GM12878 (cell line): ENCODE measurements at places on chromosomes 2 and 18. TPM values are rescaled to one million over a fixed set of nuclear protein-coding genes. Genes with fewer than 3 reads are reported as not detected.

DNA sequence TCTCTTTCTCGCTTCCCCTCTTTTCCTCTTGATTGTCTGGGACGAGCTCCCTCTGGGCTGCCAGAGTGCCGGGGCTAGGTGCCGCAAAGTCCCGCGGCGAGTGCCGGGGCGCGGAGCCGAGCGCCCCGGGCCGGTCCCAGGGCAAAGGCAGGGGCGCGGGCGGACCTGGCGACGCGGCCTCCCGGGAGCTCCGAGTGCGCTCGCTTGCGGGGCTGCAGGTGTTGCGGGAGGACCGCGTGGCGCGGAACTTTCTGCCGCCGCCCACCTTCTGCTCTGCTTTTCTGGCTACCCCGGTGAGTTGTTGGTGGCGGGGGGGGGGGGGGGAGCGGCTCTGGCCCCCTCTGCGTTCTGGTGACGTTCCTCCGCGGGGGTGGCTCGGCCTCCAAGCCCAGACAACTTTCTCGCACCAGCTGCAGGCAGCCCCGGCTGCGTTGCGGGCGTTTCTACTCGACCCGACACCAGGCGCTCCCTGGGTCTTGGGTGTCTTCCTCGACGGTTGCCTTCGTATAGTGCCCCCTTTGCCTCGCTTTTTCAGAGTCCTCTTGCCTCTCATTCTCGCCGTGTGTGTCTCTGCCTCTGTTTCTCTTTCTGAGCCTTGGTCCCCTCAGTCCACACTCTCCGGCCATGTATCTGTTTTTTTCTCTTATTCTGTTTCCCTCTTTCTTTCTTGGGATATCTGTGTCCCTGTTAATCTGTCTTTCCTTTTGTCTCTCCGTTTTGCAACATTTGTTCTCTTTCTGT, 759 bp downstream of the GALNT13 start:
- no peak for DNase-seq

DNA sequence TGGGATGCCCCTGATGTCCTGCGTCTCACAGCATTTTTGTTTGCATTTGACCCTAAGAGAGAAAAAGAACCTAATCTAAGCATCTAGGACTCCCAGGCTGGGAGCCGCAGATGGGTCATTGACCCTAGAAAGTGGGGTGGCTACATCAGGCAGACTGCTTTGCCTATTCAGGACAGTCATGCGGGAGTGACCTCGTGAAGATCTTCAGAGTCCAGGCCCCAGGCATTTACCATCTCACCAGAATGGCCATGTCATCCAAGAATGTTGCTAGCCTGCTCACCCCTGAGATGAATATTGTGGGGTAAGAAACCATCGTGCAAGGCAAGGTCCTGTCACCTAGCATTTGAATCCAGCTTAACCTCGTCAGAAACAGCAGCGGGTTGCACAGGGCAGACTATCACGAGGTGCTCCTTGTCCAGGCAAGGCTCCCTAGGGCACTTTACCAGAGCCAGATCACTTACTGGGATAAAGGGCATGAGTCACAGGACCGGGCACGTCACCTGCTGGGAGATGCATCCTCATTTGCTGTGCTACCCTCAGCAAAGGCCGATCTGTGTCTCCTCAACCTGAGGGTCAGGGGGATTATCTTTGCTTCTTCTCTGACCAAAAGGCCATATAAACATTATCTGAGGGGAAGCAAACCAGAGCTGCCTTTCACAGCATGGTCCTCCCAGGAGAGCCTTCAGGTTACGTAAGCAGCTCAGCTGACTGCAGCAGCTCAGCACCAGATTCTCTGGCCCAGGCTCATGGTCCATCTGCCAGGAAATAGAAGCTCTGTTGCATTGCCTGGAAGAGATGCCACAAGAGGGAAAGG, 162.3 kb downstream of the ACKR3 start:
- no peak for DNase-seq

- no peak for DNase-seq
Measured at GRCh38 chr2:218804817-218805216, 22.9 kb downstream of the CYP27A1 start.

GRCh38 chr18:36411745-36412168, 114.2 kb downstream of the FHOD3 start:
- no peak for DNase-seq

GRCh38 chr2:166439078-166439477, 55.0 kb downstream of the SCN7A start:
- DNase-seq = no peak

DNA sequence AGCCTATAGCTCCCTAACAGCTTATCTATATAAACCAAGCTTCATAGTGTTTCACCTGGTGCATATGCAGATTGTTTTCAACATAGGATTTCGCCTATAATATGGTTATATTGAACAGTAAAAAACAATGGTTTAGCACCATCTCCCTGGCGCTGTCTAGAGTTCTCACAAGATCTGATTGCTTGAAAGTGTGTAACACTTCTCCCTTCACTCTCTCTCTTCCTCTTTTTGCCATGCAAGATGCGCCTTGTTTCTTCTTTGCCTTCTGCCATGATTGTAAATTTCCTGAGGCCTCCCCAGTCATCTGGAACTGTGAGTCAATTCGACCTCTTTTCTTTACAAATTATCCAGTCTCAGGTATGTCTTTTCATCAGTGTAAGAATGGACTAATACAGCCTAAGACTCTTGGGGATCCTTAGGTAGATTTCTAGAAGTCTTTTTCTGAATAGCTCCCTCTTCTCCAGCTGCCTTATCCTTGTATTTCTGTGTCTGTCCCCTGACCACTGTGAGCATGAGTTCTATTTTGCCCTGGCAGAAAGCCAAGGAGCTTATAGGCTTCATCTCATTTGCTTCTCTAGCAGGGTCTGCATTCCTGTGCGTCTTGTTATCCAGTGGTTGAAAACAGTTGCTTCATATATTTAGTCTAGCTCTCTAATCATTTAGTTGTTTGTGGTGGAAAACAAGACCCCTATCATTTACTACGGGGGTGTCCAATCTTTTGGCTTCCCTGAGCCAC, 401.6 kb downstream of the GPD2 start:
- no peak for DNase-seq

DNA sequence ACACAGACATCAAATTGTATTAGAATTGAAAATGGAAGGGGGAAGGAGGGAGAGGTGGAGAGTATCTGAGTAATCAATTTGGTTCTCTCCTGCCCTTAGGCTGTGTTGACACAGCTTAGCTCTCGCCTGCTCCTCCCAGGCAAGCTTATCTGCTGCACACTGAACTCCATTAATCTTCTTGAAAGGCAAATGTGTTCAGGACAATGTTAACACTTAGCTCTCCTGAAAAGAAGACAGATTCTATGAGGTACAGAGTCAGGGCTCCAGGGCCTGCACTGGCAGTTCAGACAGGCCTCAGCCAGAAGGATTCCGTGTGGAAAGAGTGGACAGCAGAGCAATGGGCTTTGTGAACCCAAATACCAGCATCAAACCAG, 430.0 kb upstream of the TNP1 start:
- DNase-seq = no peak

DNA sequence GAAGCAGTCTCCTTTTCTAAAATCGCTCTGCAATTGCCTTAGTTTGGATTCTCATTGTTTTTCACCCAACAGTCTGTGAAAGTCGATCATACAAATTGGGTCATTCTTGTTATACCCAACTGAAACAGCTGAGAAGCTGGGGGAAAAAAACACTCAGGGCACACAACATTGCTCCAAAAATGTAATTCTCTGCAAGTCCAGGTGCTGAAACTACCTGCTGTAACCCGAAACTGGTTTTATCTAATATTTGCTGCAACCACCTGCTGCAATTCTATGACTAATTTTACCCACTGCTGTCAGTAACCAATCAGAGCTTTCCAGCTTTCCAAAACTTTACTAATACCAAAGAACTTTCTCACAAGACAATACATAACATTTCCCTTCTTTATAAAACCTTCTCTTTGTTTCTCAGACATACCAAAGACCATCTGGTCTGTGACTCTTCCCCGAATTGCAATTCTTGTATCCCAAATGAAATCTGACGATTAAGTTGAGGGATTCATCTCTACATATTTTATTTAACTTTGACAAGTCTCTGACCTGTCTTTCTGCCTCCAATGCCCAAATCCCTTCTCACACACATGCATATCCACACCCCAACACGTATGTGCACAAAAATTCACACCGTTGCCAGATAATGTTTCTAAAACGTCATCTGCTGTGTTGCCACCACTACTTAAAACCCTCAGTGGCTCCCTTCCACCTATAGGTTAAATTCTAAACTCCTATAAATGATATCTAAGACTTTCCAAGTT, 198.3 kb downstream of the PIEZO2 start:
- peak; percentile 88 for DNase-seq

- no peak for DNase-seq
Measured at GRCh38 chr2:174784316-174784715, 20.0 kb upstream of the CHRNA1 start.

- no peak for DNase-seq
Measured at GRCh38 chr18:69484699-69485396, 84.2 kb downstream of the DOK6 start.

DNA sequence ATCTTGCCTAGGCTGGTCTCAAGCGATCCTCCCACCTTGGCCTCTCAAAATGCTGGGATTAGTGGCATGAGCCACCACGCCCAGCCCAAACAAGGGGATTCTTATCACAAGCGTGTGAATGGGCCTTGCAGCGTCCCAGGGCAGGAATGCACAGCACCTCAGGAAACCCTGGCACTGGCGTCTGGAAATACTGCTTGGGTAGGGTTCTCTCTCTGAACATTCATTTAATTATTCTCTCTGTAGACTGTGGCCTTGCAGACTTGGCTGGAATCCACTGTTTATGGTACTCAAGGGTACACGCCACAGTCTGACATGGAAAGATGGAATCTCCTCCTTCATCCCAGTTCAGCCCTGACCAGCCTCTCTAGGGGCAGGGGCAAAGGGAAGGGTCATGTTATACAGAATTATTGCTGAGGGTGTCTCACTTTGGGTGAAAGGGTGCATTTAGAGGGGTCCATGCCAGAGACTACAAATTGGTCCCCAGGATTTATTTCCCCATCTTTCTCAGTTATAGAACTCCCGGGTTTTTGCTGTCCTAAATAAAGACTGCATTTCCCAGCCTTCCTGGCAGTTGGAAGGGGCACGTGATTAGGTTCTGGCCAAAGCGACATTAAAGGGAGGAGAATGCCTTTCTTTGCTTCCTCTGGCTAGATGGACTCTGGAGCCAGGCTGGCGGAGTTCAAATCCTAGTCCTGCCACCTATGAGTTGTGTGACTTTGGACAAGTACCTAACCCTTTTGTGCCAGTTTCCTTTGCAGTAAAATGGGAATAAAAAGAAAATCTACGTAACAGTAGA, 147.2 kb upstream of the HAAO start:
- DNase-seq = no peak

DNA sequence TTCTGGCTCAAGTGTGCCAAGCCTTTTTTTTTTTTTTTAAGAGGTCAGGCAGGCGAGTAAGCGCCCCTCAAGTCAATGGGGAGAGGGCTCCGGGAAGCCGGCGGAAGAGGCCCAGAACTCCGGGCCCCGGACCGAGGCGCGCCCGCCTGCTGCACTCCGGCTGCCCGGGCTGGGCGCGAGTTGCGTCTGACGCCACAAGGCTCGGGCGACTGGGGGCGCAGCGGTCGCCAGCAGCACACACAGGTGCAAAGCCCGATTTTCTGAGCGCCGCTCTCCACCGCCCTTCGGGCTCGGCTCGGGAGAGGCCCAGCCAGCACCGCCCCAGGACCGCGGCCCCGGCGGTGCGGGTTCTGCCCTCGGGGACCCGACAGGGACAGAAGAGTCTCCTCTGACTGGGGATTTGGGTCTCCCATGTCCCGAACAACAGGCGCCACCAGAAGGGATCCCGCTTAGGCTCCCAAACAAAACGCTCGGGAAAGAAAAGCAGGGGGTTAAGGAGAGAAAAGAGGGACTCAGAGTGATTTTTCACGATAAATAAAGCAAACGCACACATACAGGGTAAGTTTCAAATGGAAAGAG, 787 bp downstream of the ERBB4 start:
- DNase-seq = no peak

DNA sequence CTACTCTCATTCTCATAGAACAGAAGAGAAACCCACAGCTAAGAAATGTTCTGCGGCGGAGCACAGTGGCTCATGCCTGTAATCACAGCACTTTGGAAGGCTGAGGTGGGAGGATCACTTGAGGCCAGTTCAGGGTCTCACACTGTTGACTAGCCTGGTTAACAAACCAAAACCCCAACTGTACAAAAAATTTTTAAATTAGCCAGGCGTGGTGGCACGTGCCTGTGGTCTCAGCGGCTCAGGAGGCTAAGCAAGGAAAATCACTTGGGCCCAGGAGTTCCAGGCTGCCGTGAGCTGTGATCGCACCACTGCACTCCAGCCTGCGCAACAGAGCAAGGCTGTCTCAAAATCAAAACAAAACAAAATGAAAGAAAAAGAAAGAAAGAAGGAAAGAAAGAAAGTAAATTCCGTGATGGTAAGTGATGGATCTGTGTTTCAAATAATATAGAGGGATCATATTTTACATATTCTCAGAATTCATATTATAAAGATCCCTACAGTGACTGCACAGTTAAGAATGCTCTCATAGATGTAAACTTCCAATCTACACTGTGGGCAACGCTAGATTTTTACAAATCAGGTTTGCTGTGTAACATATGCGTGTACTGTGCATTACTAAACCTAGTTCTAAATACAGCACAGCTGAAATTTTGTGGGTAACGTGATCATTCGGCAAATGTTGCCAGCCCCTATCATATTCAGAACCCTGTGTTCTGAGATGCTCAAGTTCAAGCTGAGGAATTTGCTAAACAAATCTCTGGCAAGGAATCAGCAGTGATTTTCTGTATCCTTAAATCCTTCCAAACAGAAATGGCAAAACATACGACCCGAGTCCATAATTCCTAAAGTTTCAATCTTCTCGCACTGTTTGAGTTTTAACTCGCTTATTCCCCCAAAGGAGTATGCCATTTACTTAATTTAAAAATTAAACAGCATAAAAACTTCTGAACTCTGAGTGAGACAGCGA, 1.2 kb upstream of the RAB12 start:
- DNase-seq = peak; percentile 71

DNA sequence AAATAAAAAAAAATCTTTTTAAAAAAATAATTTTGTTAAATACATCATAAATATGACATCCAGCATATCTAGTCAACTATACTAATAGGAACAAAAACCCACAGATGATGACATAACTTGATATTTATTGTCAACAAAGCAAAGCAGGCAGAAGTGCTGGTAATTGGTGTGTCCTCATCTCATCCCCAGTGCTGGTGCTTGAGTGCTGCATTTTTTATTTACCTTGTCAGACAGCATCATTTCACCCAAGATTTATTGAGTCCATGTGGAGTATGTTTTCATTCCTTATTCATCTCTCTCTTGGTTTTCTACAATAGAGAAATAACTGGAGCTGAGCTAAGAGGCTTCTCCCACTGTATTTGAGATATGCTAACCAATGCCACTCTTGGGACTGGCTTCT, 191.6 kb upstream of the SLC14A2 start:
- DNase-seq = no peak

GRCh38 chr18:47800756-47801155, 129.7 kb downstream of the SMAD2 start:
- no peak for DNase-seq

- no peak for DNase-seq
Measured at GRCh38 chr2:239075918-239076758, 228.3 kb downstream of the TWIST2 start.

The RTP5 gene
- not detected in 2 replicates for total RNA-seq

The MARS2 gene
- total RNA-seq = 21.7 and 22.7 TPM in 2 replicates

The ONECUT2 gene
- total RNA-seq = 0.03 TPM in 2 replicates

The LAMA3 gene
- total RNA-seq = 4.5 and 5.7 TPM in 2 replicates

The VPS4B gene
- total RNA-seq = 27.4 and 34.0 TPM in 2 replicates
